ENCODE measurements at places on chromosomes 12 and 14. TPM values are rescaled to one million over a fixed set of nuclear protein-coding genes. Genes with fewer than 3 reads are reported as not detected.

DNA sequence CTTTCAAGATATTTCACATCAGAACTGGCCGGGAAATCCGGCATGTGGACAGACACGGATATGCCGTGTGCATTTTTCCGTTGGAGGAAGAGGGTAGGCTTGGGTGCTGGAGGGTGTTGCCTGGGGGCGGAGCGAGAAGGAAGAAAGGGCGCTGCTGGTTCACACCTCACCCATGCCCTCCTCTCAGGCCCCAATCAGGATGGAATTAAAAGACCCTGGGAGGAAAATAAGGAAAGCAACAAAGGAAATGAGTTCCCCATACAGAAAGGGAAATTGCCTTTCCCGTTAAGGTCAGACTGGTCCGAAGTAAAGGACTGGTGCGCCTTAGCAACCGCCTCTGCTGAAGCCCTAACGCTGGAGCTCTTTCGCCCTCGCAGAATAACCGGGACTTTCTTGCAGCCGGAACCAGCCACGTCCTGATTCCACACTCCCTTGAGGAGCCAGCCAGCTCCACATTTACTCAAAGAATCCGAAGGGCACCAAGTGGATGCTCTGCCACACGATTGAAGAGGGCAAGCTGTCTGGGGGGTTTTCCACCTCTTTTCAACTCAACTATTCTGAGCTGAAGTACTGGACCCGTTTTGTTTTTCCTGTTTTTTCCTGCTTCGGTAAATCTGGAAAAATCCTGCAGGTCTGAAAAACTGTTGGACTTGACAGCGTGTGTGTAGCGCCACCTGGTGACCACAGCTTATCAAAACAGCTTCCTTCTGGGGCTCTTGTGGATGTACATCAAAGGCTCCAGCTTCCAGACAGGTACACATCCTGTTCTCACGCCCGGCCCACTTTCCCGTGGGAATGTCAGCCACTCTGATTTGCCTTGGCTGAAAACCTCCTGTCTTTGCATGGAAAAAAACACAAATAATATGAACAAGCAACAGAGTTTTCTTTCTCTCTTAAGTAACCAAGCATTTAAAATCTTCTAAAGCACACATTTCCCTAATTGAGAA lies 37.6 kb upstream of the BCL2L14 start:
- DNase-seq = peak; percentile 93

GRCh38 chr14:74888164-74889158 lies 6.7 kb downstream of the DLST start:
- no peak for DNase-seq

DNA sequence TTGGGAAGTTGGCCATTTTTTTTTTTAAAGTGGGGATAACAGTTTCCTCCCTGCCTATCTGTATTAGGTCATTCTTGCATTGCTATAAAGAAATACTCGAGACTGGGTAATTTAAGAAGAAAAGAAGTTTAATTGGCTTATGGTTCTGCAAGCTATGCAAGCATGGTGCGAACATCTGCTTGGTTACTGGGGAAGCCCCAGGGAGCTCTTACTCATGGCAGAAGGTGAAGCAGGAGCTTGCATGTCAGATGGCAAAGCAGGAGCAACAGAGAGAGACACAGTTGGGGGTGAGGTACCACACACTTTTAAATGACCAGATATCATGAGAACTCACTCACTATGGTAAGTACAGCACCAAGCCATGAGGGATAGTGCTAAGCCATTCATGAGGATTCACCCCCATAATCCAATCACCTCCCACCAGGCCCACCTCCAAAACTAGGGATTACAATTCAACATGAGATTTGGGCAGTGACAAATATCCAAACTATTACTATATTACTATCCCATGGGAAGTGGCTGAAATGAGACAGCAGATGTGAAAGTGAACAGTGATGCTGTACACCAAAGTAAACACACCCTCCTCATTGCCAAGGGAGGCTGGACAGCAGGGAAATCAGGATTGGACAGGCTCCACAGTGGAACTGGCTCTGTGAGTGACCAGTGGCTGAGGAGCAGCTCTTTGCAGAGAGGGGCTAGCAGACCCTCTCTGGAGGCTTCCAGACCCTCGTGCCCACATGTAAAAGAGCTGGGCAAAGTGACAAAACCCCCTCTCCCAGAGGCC lies 40.5 kb downstream of the CRACR2A start:
- no peak for DNase-seq

- DNase-seq = no peak
Observed at GRCh38 chr14:36518031-36518585, 1.9 kb downstream of the NKX2-1 start.

DNA sequence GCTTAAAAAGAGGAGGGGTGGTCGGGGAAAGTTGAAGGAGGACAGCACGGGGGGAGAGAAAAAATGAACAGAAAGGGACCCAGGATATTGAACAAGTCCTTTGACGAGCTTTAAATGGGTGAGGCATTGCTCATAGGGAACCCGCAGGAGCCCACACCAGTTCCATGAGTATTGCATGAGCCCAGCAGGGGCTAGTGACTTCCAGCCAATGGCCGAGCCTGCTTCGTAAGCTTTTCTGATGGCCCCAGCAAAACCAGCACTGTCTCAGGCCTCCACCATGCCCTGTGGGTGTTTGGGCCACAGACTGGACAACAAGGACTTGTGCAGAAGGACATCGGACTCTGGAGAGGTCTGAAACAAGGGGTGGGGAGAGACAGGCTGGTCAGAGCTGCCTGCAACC lies 109.5 kb downstream of the ZFP36L1 start:
- DNase-seq = no peak

DNA sequence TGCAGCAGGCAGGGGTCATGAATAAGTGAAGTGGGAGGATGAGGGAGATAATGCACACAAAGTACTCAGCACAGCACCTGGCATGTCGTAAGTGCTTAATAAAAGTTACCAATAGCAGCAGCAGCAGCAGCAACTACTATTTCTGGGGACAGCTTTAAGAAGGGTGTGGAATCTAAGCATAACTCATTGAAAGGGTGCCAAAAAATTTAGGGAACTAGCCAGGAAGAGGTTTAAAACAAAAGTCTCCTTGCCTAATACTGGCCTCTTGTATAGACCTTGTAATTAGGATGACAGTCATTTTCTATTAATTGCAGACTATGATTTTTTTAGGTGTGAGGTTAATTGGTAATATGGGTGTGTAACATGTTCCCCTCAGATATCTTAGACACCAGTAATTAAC lies 179.9 kb downstream of the PTPN11 start:
- DNase-seq = no peak

DNA sequence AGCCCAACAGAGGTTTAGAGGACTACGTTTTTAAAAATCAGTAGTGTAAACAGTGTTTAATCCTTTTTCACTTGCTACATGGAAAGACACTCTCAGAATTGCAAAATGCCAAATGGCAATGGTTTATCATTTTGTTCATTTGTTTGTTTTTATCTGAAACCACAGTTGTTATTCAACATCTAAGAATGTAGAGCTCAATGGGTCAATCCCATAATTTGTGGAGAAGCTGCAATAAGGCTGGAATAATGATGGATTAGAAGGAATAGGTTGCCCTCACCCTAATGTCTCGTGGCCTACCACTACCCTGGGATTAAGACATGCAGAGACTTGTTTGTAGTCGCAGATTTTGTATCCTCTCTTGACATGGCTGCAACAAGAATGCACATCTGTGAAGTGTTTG lies 115.7 kb downstream of the LLPH start:
- DNase-seq = no peak

FGF23 gene
- 0.24 TPM for total RNA-seq

DNA sequence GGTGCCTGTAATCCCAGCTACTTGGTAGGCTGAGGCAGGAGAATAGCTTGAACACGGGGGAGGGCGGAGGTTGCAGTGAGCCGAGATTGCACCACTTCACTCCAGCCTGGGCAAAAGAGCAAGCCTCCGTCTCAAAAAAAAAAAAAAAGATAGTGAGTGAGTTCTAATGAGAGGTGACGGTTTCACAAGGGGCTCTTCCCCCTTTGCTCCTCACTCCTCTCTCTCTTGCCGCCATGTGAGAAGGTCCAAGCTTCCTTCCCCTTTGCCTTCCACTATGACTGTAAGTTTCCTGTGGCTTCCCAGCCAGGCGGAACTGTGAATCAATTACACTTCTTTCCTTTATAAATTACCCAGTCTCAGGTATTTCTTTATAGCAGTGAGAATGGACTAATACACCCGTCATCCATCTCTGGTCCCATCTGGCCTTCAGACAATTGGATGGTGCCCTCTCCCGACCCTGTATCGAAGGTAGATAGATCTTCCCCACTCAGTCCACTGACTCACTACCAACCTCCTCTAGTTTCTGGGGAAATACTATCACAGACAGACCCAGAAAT lies 27.0 kb upstream of the RCOR1 start:
- no peak for DNase-seq

DNA sequence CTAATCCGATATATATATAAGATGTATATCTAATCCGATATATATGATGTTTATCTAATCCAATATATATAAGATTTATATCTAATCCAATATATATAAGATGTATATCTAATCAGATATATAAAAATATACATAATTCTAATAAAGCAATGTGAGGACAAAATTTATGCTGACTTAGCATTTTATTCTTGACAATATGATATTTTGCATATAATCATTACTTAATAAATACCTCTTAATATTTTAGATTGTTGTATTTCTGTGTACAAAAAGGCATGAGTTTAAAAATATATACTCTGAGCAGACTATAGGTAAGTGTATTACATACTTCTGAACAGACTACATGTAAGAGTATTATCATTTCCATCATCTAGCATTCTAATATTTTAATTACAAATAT lies 18.9 kb downstream of the GLIPR1L2 start:
- no peak for DNase-seq

SPTB gene
- total RNA-seq = 2.8 TPM

HVCN1 gene
- total RNA-seq = 8.4 TPM

INHBC gene
- 0.16 TPM for total RNA-seq

- DNase-seq = no peak
Observed at GRCh38 chr14:35344107-35344807, 52.1 kb downstream of the PSMA6 start.

DNA sequence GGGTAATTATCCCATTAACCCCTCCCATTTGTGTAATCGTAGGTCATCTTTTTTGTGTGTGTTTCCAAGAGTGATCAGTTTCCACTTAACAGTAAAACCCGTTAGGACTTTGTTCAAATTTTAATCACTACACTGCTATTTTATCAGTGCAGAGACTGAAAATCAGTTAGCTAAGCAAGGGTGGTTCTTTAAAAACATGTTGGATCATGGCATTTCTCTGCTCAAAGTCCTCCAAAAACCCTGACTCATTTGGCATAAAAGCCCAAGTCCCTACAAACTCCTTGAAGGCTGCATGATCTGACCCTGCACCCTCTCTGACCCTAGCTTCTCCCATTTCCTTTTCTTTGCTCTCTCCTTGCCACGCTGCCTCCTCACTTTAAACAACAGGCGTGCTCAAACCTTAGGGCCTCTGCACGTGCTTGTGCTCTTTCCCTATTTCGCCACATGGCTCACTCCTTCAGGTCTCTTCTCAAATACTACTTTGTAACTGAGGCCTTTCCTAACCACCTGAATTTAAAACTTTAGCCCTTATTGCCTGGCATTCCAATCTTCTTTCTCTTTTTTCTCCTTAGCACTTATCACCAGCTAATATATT lies 13.2 kb upstream of the OVCH1 start:
- no peak for DNase-seq

DNA sequence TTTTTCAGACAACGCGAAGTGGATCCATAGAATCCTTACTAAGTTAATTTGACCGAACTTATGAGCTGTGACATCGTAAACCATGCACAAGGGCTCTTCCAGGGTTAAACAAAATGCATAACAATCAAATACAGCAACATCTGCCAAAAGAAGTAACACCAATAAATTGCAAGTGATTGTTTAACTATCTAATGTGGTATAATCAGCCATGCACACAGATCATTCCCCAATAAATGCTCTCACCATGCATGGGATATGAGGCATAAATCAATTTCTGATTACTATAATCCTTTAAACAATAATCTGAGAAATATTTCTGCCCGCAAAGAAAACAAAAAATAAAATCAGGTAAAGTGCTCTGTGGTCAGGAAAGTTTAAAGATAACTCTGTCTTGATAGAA lies 7.7 kb upstream of the PLEKHG7 start:
- no peak for DNase-seq

SDSL gene
- 0.41 TPM for total RNA-seq

PTPRQ gene
- not detected for total RNA-seq

- no peak for DNase-seq
Observed at GRCh38 chr14:88499225-88499624, 55.6 kb downstream of the PTPN21 start.

- DNase-seq = no peak
Observed at GRCh38 chr14:104787736-104788135, 7.8 kb downstream of the AKT1 start.

DNA sequence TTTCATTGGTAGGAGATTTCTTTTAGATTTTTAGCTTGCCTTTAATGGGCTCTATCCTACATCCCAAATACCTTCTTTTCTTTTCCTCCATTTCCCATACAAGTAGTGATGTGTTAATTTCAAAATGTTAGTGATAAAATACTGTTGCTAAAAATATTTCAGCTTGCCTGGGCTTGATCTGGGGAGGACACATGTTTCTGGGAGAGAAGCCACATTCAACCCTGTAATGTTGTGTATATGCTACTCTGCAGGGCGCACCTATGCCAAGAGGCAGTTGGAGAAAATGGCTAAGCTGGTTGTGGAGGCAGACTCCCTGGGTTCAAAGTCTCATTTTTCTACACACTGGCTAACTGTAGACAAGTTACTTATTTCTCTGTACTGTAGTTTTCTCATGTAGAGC lies 26.3 kb downstream of the FLRT2 start:
- no peak for DNase-seq

- DNase-seq = no peak
Observed at GRCh38 chr14:100144996-100145646, 14.3 kb downstream of the DEGS2 start.

GALNT8 gene
- total RNA-seq = 7.2 TPM

DNA sequence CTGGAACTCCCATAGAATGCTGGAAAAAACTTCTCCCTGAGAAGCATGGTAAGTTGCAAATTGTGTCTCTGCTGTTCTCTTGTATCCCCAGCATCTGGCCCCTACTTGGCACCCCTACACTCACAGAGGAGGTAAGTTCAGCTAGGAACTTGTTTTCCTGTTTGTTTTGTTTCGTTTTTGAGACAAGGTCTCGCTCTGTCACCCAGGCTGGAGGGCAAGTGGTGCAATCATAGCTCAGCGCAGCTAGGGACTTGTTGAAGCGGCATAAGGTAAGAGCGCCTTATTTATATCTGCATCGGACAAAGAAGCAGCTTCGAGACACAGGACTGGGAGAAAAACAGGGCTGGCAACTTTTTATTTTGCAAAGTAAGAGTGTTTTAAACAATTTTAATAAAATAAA lies 18.5 kb upstream of the ANO2 start:
- no peak for DNase-seq

DNA sequence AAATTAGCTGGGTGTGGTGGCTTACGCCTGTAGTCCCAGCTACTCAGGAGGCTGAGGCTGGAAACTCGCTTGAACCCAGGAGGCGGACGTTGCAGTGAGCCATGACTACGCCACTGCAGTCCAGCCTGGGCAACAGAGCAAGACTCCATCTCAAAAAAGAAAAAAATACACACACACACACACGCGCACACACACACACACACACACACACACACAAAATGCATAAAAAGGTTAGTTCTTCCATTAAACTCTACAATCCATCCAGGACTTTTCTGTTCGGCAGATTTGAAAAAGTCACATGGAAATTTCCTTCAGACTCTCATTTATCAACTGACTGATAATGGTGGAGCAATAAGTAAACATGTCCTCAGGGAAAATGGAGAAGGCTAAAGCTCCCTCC lies 9.2 kb upstream of the VPS33A start:
- DNase-seq = no peak

RAPGEF3 gene
- total RNA-seq = 13.3 TPM

GRCh38 chr12:116592731-116593130 lies 33.5 kb downstream of the MAP1LC3B2 start:
- no peak for DNase-seq

- DNase-seq = no peak
Observed at GRCh38 chr12:32062881-32063280, 43.8 kb upstream of the BICD1 start.
